ENCODE measurements at places on chromosomes 7 and 10. TPM values are rescaled to one million over a fixed set of nuclear protein-coding genes. Genes with fewer than 3 reads are reported as not detected.

Gene PMS2
- total RNA-seq = 11.0 TPM

Gene GNAT3
- not detected for total RNA-seq

Gene VAX1
- total RNA-seq = not detected

DNA sequence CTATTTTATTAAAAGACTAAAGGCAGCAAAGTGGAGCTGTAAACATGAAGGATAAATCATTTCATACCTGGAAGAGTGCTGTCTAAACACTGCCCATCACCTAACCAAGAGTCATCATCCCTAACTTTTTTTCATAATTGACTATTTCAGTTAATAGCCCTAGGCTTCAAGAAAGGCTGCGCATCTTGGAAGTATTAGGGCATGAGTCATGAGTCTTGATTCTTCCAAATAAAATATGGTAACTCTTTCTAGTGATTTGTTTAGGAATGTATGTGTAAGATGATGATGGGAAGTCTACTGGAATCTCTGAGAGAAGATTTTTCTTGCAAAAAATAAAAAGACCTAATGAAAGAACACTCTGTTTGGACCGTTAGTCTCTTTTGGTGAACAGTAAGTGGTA is 207.7 kb upstream of the AHR start:
- DNase-seq = no peak

DNA sequence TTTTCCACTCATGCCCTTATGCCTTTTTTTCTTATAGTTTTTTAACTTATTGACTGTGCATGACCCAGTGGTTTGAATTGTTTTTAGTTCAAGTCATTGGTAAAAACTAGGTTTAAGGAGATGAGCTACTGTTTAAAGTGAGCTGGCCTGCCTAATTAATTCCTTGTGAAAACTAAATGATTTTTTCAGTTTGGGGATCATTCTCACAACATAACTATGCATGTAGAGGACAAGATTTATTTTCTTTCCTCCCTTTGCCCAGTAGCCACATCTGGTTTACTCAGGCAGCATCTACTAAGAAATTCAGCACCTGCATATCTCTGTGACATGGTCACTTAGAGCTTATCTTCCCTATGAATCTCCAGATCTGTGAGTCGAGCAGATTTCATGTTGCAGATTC is 1.7 kb downstream of the ADO start:
- DNase-seq = no peak

GRCh38 chr10:58921421-58921855 is 255.0 kb upstream of the PHYHIPL start:
- no peak for DNase-seq

GRCh38 chr7:153151766-153152165 is 392.2 kb downstream of the ACTR3B start:
- no peak for DNase-seq

- peak; percentile 37 for DNase-seq
Observed at GRCh38 chr10:78513986-78514385, 480.3 kb downstream of the RPS24 start.
